Breast epithelium (tissue), 4 donors: ENCODE measurements at places on chromosomes 5 and 9. TPM values are rescaled to one million over a fixed set of nuclear protein-coding genes. Genes with fewer than 3 reads are reported as not detected.

DNA sequence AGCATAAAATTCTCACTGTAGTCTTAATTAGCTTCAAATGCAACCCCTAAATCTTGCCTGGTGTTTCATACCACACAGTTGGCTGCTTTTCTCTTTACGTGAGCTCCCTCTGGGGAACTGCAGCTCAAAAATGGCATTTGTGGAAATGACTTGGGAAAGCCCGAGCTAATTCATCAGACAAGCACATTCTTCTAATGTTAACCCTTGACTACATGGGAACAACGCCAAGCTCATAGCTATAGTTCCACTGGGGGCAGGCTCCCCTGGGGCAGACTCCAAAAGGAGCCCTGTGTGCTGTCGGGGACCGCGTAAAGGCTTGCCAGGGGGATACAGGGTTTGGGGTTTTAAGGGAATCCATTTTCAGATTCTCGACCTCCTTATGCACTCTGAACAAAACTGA lies 301.4 kb upstream of the DAP start:
- no peak for DNase-seq

- DNase-seq, result no peak
These were observed 19.0 kb downstream of the FBXW5 start for GRCh38 chr9:136925414-136926153.

- no peak for DNase-seq
These were observed 644.2 kb upstream of the CDH9 start for GRCh38 chr5:27682600-27682999.

DNA sequence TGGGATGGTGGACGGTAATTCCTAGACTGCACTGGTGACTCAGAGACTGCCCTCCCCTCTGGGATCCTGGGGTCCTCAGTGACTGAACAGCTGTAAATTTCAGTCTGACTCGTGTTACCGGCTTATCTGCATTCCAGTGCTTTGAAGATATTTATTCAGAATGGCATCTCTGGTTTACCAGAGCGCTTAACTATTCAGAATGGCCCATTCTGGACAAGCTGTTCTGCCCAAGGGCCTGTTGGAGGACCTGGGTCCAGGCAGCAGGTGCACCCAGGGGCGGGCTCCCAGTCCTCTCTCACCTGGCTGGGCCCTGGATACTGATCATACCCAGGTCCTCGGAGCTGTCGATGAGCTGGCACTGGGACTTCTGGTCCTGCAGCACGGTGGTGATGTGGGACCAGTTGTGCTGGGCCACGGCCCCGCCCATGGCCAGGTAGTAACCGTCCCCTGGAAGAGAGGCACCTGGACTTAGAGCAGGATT lies 48.0 kb downstream of the SARDH start:
- DNase-seq, result no peak

GRCh38 chr9:134832471-134832870 lies 48.1 kb upstream of the FCN2 start:
- no peak for DNase-seq

DNA sequence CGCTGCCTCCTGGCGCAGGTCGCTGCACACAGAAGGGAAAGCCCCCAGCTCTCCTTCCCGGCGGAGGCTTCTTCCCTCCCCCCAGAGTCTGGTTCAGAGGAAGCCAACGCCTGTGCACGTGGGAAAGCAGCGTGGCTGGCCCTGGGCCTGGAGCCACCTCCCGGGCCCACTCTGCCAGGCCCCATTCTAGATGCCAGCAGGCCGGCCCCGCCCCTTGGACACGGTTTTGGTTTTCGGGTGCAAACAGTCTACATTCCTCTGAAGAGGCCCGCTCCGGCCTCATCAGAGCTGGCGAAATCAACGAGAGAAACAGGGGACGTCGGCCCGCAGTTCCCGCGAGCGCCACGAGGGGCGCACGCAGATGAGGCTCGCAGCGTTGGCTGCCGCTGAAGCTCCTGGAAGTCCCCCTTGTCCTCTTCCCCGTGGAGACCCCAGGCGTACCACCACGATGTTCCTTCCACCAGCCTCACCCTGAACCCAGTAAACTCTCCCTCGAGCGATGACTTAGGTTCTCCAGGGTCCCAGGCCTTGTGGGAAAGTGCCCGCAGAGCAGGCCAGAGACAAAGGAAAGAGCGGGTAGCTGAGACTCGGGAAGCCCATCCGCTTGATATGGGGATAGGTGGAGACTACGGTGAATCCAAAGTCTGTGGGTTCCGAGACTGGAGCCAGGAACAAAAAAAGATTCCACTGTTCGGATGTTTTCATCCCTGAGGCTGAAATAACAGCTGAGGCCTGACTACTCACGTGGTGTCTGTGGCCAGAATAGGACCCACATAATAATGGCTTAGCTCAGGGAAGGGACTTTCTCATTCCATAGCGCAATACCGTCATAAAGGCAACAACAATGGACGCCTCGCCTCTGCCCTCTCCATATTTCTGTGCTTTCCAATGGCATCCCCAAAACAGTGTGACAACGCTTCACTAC lies 64.2 kb downstream of the KLF4 start:
- peak; percentile 83 for DNase-seq

- no peak for DNase-seq
These were observed 567.1 kb downstream of the TLR4 start for GRCh38 chr9:118271331-118271730.

- no peak for DNase-seq
These were observed 140.6 kb upstream of the PUM3 start for GRCh38 chr9:2984491-2984890.

- peak; percentile 41 for DNase-seq
These were observed at the start of gene PCDH1 for GRCh38 chr5:141878186-141878710. PCDH1 (minus strand) TSS chr5:141878410; CDS start chr5:141878262, 148 bp downstream.

GRCh38 chr9:137989999-137990715 lies 112.6 kb downstream of the CACNA1B start:
- DNase-seq, result no peak

DNA sequence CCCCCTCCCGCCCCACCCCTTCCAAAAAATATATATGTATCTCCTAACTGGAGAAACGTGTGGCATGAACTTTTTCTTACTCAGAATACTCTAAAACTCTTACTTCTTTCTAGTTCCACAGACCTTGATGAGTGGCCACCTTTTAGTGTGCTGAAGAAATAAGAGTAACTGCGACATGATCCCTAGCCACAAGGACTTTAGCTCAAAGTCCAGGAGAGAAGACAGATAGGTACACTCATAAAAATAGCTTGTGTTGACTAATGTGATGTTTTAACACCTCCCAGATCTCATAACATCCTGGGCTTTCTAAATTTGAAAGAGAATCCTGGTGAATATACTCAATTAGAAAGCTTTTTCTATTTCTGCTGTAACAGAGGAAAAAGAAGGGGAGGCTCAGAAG lies 1005.0 kb upstream of the DMAC1 start:
- no peak for DNase-seq

DNA sequence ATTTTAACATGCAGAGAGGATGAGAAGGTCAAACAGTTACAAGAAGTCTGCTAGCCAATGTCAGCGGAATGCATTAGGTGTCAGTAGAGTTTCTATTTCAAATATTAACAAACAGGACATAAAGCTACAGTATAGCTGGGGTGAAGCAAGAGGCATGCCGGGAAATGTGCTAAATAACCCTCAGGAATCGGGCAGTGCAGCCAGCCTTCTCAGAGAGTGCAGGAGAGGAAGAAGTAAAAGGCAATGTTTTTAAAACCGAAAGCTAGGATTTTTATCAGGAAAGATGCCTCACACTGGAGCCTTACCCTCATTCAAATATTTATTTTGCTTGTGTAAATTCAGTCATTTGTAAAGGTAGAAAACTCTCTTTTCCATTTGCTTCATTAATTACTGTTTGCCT lies 59.1 kb upstream of the SH3GL2 start:
- DNase-seq, result no peak

- DNase-seq, result no peak
These were observed 186.2 kb downstream of the TMEM38B start for GRCh38 chr9:105880517-105880916.

- no peak for DNase-seq
These were observed 51.2 kb upstream of the ARRDC3 start for GRCh38 chr5:91434348-91434747.

DNA sequence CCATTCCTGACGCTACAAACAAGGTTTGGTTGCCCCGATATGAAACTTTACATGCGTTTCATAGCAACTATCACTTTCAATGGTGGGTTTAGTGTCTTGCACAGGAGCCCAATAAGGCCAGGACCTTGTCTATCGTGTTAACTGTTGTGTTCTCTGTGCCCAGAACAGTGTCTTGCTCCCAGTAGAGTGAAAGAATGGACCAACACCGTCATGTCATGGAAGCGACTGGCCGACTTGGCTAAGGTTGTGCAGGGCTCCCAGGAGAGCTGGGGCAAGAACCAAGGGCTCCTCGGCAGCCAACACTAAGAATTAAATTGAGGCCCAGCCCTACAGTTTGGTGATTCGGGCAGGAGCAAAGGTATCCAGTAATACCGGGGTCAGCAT lies 498 bp upstream of the ARHGEF37 start:
- DNase-seq, result no peak

- no peak for DNase-seq
These were observed 101.6 kb upstream of the PCA3 start for GRCh38 chr9:76662476-76663281.

GRCh38 chr5:168766426-168766700 lies 187.2 kb upstream of the PANK3 start:
- no peak for DNase-seq

- no peak for DNase-seq
These were observed 230.6 kb downstream of the GNA14 start for GRCh38 chr9:77417566-77417965.

- no peak for DNase-seq
These were observed 19.2 kb downstream of the BHMT start for GRCh38 chr5:79130781-79131180.

GRCh38 chr9:137669261-137669672 lies 50.5 kb downstream of the EHMT1 start:
- DNase-seq, result no peak

DNA sequence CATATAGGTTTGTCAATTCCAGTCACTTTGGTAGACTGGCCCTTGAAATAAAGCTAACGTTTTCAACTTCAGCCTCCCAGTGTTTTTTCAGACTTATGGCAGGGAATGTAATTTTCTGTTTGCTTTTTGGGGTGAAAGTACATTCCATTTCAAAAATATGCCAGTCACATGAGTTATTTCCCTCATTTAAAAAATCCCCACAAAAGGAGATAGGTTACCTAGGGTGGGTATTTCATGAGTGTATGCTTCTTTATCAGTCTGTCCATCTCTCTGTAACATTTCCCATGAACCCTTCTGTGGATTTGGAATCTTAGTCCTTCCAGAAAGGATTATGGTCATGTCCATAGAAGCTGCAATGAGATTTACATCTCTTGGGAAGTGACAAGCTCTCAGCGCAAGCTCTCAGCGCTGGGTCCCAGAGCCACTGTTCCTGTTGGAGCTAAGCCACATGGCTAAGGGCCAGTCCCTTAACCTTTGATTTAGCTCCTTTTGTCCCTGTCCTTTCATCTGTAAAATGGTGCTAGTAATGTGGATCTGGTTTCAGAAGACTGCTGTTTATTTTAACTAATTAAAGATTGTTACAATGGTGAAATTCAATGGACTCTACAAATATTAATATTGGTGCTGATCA lies 294.9 kb downstream of the NR3C1 start:
- peak; percentile 56 for DNase-seq

DNA sequence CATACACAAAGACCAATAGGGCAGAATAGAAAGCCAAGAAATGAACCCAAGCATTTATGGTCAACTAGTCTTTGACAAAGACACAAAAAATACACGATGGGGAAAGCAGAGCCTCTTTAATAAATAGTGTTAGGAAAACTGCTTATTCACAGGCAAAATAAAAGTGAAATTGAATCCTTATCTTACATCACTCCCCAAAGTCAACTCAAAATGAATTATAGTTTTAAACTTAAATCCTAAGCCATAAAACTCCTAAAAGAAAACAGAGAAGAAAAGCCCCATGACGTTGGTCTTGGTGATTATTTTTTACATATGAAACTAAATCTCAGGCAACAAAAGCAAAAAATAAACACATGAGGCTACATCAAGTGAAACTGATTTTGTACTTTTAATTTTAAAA lies 46.8 kb downstream of the CHSY3 start:
- no peak for DNase-seq

GRCh38 chr5:4309026-4309425 lies 713.4 kb downstream of the IRX1 start:
- DNase-seq, result no peak

GRCh38 chr9:95000821-95001220 lies 274.3 kb downstream of the AOPEP start:
- DNase-seq, result no peak

DNA sequence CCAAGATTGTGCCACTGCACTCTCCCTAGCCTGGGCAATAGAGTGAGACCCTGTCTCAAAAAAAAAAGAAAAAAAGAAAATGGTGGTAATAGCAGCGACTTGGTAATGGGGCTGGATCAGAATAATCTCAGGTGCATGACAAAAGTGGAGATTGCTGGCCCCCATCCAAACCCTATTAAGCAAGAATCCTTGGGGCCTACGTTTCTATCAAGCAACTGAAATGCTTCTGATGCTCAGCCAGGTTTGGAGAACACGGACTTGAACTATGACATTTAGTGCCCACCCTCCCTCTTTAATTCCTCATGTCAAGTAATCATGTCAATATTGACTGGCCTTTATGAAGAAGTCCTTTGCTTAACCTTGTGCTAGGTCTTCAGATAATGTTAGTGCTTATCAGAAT lies 6.6 kb downstream of the C5orf52 start:
- no peak for DNase-seq

GRCh38 chr9:38641985-38642864 lies 21.8 kb upstream of the ANKRD18A start:
- DNase-seq, result no peak

GRCh38 chr5:172801179-172801671 lies 30.2 kb upstream of the DUSP1 start:
- DNase-seq, result no peak

DNA sequence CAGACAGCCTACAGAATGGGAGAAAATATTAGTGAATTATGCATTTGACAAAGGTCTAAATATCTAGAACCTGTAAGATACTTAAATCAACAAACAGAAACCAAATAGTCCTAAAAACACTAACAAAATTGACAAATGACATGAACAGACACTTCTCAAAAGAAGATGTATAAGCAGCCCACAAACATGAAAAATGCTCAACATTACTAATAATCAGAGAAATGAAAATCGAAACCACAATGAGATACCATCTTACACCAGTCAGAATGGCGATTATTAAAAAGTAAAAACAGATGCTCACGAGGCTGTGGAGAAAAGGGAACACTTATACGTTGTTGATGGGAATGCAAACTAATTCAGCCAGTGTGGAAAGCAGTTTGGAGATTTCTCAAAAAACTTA lies 1186.8 kb downstream of the DTWD2 start:
- no peak for DNase-seq

Gene ANKRD18A
- total RNA-seq, result 4.3 TPM

Gene LECT2
- not detected for total RNA-seq

Gene NDFIP1
- total RNA-seq, result 115 TPM

Gene AMACR
- 8.2 TPM for total RNA-seq

Gene SEMA5A
- total RNA-seq, result 3.0 TPM

Gene ITK
- 4.4 TPM for total RNA-seq

Gene ZFP62
- total RNA-seq, result 18.6 TPM

Gene AMBP
- 0.66 TPM for total RNA-seq

Gene PRR7
- 0.48 TPM for total RNA-seq

Gene ADRA1B
- total RNA-seq, result 0.88 TPM

Gene PJA2
- total RNA-seq, result 117 TPM

Gene S1PR3
- total RNA-seq, result 16.6 TPM

Gene SV2C
- 0.59 TPM for total RNA-seq
